ENCODE measurements at places on chromosomes 7 and 10. TPM values are rescaled to one million over a fixed set of nuclear protein-coding genes. Genes with fewer than 3 reads are reported as not detected.

- DNase-seq: no peak
These were observed 58.8 kb downstream of the SHOC2 start for GRCh38 chr10:110978204-110978603.

- no peak for DNase-seq
These were observed 1.1 kb upstream of the SFXN4 start for GRCh38 chr10:119166564-119166963.

GFRA1 gene
- total RNA-seq: 347 TPM

DNA sequence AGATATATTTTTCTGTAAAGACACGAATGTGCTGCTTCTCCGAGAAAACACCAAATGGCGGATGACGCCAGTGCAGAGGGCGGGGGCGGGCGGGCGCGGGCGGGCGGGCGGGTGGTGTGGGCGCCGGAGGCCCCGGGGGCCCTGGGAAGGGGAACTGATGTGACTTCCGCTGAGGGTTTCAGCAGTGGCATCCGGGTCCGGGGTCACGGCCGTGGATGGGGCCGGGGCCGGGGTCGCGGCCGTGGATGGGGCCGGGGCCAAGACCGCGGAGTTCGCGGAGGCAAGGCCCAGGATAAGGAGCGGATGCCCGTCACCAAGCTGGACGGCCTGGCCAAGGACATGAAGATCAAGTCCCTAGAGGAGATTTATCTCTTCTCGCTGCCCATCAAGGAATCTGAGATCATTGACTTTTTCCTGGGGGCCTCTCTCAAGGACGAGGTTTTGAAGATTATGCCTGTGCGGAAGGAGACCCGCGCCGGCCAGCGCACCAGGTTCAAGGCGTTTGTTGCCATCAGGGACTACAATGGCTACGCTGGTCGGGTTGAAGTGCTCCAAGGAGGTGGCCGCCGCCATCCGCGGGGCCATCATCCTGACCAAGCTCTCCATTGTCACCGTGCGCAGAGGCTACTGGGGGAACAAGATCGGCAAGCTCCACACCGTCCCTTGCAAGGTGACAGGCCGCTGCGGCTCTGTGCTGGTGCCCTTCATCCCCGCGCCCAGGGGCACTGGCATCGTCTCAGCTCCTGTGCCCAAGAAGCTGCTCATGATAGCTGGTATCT lies 20.3 kb upstream of the IGF2BP3 start:
- no peak for DNase-seq

ZNF117 gene
- 34.0 TPM for total RNA-seq

DNA sequence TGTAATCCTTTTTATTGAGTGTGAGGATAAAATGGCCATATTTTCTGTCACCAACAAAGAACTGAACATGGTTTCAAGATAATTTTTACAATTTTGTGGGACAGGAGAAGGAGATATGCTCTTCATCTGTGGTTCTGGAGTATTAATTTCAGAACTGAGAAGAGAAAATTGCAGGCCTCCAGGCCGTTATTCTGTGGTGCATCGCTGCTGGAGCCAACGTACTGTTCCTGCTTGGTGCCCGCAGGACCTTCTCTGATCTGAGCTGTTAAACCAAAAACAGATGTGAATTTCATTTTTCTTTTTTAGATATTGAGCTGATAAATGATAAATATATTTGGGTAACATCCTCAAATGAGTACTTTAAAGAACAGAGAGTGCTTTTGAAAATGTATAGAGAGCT lies 63.9 kb downstream of the IKZF1 start:
- no peak for DNase-seq

CYP2C8 gene
- total RNA-seq: 3.2 TPM

DNA sequence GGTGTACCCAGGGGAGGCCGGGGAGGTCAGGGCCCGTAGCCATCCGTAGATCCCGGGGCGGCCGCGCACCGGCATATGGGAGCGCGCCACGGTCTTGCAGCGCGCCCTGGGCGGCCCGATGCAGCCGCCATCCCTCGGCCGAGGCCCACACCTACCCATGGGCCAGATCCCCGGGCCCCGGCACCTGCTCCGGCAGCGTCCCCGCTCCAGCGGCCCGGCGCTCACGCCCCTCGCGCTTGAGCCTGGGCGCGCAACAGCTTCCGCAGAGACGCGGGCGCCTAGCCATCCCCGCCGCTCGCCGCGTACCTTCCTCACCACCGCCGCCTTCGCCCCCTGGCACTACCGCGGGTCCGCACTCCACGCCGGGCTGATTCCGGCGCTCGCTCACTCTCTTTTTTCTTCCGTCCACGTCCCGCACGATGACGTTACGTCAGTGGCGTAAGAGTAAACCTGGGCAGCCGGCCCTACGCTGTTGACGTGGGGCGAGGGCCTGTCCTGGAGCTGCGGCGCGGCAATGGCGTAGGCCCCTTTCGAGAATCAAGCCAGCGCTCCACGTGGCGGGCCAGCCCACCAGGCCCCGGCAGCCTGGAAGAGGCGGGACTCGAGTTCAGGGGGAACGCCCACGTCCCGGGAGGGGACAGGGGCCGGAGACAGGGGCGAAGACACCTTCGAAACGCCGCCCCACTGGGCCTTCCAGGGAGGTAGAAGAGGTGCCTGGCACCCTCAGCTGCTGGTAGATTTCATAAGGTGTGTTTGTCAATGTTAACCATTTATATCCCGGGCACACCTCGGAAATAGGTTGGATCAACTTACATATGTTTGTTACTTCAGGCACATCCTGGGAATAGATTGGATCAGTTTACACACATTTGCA lies at the start of gene ALDH18A1:
Gene ALDH18A1 (minus strand): TSS at position 421 of the 874 bp plus-strand sequence. CDS start 3,334 bp downstream, outside the sequence.
- DNase-seq: peak; percentile 93

DNA sequence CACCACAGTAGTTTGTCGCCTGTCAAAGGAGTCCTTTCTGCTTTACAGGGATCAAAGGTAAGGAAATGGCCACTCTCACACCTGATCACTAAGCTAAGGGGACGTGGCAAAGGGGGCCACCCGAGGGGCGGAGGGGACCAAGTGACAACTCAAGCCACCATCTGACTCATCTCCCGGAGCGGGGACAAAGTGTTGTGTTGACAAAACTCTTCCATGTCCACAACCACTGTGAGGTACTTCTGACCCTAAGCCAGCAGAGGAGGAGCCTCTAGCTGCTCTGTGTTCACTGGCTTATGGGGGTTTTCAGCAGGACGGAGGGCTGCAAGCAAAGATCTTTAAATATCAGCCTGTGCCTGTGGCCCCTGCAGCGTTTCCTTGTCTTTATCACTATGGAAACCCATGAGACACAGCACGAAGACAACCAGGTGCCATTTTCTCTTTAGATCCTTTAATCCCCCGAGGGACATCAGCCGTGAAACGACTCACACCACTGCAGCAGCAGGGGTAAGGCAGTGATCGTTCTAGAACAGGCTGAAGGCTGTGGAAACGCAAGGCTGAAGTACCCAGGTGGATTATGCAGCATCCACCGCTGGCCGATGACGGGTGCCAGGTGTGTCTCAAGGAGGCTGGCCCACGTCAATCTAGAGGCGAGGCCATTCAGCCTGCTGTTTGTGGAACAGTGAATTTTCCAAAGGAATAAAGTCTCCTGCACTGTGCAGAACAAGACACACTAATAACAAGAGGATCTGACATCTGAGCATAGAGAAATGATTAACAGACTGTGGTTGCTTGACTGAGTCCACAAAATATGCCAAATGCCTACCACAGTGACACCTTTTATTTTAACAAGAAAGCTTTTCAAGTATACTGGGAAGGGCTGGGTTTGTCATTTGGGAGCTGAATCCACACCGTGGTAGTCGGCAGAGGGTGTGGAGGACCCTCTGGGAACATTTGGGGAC lies 26.6 kb upstream of the DDC start:
- peak; percentile 30 for DNase-seq

- DNase-seq: no peak
These were observed 392.9 kb downstream of the SUGCT start for GRCh38 chr7:40527723-40528122.

PNLIPRP1 gene
- total RNA-seq: not detected

PODXL gene
- 12.3 TPM for total RNA-seq

DNA sequence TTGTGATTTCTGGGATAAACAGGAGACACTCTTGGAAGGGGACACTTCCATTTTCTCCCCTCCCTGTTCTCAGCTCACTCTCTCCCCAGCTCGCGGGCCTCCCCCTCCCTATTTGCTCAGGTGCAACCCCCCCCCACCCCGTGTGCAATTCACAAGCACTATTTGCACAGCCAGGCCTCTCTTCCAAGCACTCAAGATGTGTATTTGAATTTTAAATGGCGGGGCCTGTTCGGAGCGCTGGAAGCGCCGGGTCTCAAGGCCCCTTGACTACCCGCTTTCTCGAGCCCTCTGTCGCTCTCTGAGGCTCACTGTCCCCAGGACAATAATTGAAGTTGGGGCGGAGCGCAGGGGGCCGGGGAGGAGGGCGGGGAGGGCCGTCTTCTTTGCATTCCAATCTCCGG lies 7.8 kb downstream of the SHH start:
- no peak for DNase-seq

SPDYE2 gene
- not detected for total RNA-seq

DNA sequence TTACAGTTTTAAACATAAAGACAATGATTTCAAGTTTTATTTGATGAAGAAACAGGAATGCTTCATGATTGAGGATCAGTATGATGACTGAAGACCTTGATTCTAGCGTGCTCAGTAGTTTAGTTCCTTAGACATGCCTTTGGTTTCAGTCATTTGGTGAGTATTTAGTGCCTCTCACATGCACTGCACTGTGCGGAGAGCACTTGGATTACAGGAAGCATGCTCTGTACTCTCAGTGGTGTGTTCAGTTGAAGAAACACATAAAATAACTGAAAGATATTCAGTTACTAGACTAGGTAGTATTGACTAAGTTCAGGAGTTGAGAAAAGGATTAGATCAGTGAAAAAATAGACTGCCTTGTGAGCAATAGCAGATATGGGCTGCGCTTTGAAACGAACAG lies 25.5 kb downstream of the RBM17 start:
- no peak for DNase-seq

DNA sequence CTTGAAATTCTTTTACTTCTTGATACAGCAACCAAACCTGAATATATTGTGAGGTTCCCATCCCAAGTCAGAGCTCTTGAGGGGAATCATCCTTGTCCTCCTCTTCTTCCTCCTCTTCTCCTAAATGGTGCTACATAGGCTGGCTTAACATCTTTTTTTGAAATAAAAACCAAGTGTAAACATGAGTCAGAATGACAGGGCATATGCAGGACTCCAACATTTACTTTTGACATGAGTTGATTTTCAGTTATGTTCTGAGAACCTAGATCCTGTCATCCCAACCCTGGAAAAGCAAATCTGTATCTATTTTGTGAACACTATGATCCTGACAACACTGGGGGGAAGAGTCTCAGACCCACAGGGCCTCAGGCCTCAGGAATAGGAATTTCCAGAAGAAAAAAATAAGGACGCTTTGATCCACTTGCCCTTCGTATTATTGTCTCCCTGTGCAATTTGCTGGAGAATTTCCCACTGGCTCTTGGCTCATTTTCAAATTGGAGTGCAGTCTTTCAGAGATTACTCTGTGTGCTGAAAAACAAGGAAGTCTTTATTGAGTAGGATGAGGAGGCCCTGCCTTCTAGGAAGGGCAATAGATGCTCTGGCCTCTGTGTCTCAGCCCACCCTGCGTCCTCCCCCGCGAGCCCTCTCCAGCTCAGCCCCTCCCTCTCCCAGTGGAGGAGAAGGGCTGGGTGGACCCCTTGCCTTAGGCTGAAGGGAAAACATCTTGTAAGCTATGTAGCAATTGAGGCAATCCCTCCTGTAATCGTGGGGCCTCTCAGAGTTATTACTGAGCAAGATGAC lies 121.6 kb downstream of the CREB5 start:
- DNase-seq: no peak

GRCh38 chr7:20238754-20239324 lies 21.7 kb upstream of the MACC1 start:
- no peak for DNase-seq

SORBS1 gene
- total RNA-seq: 221 TPM

GRCh38 chr7:133619491-133619890 lies 366.6 kb downstream of the EXOC4 start:
- no peak for DNase-seq

DNA sequence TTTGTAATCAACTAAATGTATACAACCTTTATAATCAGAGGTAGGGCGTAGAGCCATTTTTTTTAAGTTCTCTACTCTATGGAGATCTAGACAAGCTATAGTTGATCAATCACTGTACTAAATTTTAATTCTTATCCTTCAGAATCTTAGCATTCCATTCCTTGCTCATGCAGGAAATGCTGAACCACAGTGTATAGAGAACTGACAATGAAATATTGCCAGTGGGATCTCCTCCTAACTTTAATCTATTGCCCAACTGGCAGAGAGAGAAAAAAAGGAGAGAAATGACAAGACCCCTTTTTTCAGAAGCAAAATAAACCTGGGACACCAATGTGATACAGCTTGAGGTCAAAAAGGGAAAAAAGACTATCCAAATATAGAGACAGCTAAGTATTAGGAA lies 26.4 kb upstream of the PPP3CB start:
- no peak for DNase-seq

DNA sequence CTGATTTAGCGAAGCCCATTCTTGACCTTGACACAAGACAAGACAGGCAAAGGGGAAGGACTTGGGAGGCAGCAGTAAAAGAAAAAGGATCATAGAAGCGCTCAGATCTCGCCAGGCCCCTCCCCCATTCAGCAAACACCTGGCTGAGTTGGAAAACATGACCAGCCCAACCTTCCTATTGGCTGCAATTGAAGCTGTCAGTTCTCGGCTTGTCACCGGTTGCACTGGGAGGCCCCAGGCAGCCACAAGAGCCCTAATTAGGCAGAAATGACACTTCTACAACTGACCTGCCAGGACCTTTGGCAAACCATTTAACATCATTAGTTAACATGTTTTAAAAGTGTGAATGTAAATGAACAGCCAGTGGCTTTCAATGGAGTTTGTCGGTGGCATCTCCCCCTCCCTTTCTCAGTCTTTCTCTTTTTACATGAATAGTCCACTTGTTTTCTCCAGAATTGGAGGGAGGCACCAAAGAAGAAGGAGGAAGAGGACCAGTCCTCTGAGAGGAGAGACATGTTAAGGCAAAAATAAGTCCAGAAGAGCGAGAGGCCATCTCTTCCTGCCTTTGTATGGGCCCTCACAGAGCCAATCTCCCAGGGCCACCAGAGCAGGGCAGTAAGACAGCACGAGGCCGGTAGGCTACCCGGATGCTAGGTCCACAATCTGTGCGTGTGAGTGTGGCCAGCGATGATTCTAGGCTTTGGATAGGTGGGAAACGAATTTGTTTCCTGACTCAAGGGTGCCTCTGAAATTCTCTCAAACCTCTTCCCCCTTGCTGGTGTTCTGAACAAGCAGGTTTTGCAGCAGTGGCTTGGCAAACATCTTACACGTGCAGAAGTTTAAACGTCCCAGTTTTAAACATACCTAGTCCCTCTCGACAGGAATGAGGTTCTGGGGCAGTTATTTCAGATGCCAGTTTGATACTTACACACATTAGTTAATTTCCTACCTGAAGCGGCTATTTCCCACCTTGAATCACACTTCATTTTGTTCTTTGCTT lies 15.0 kb upstream of the ENO4 start:
- no peak for DNase-seq

NOLC1 gene
- total RNA-seq: 59.5 TPM

PRKAR2B gene
- total RNA-seq: 14.6 TPM

Measured in glutamatergic neuron (in vitro differentiated cells).